ENCODE measurements at places on chromosomes 1 and 21. TPM values are rescaled to one million over a fixed set of nuclear protein-coding genes. Genes with fewer than 3 reads are reported as not detected.

- H3K4me1 ChIP-seq, result no peaks in the 10 kb centered on the region
- no peaks in the 10 kb centered on the region for H3K36me3 ChIP-seq
- H3K4me3 ChIP-seq, result no peak overlapping the region
- H3K27ac ChIP-seq, result no peak overlapping the region
- no peak for DNase-seq
Observed at GRCh38 chr1:59631561-59632255, 183.0 kb upstream of the HOOK1 start.

The MSH4 gene
- 0.22 TPM for total RNA-seq

- H3K27ac ChIP-seq, result no peak overlapping the region
- DNase-seq, result no peak
- H3K27me3 ChIP-seq, result no peaks in the 10 kb centered on the region
Observed at GRCh38 chr1:233005156-233005555, 54.7 kb downstream of the NTPCR start.

GRCh38 chr1:65109487-65109886 lies 38.5 kb upstream of the AK4 start:
- no peak for DNase-seq
- H3K27ac ChIP-seq, result no peak overlapping the region
- no peak overlapping the region for H3K4me3 ChIP-seq

- DNase-seq, result no peak
- no peaks in the 10 kb centered on the region for H3K27me3 ChIP-seq
- no peak within 1 kb of the TSS for H3K4me3 ChIP-seq
- no peak within 1 kb of the TSS for H3K27ac ChIP-seq
Observed at GRCh38 chr1:178870944-178871343, at the start of gene ANGPTL1. Gene ANGPTL1 (minus strand): TSS chr1:178871077. CDS start chr1:178865776, 5,301 bp downstream.

DNA sequence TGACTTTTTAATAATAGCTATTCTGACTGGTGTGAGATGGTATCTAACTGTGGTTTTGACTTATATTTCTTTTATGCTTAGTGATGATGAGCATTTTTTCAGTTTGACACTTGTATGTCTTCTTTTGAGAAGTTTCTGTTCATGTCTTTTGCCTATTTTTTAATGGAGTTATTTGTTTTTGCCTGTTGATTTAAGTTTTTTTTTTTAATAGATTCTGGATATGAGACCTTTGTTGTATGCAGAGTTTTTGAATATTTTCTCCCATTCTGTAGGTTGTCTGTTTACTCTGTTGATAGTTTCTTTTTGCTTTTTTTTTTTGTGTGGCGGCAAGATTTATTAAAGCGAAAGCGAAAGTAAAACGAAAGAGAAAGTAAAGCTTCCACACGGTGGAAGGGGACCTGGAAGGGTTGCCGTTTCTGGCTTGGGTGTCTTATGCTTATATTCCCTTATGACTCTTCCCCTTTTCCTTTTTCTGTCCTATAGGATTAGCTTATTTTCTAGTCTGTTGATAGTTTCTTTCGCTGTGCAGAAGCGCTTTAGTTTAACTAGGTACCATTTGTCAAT lies 67.6 kb downstream of the TBX19 start:
- H3K4me3 ChIP-seq, result peak overlapping the region; percentile 94
- no peaks in the 10 kb centered on the region for H3K27me3 ChIP-seq
- DNase-seq, result no peak
- peaks cover 2% of the 10 kb centered on the region for H3K4me1 ChIP-seq
